ENCODE measurements at places on chromosomes 12 and 14. TPM values are rescaled to one million over a fixed set of nuclear protein-coding genes. Genes with fewer than 3 reads are reported as not detected.
A peak's percentile ranks its signal among the peaks of the same experiment; 100 is the strongest.

Gene VSIG10
- 35.4 TPM for total RNA-seq

GRCh38 chr12:105906561-105906960 is 232.2 kb downstream of the NUAK1 start:
- DNase-seq, result no peak

Gene CAPZA3
- total RNA-seq, result not detected

DNA sequence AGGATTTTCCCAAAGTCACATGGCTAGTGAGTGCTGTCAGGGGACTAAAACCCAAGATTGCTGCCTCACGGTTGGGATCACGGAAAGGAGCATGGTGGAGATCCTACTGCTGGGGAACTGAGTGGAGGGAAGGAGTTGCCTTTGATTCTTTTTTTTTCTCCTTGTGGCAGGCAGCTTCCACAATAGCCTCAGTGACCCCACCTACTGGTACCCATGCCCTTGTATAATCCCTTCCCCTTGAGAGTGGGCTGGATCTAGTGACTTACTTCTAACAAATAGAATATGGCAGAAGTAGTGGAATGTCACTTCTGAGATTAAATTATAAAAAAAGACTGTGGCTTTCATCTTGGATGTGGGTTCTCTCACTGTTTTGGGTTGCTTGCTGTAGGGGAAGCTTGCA is 135.7 kb downstream of the DICER1 start:
- peak; percentile 68 for DNase-seq

Gene CCDC38
- 0.35 TPM for total RNA-seq

Gene VWF
- 404 TPM for total RNA-seq

GRCh38 chr14:81625343-81625742 is 91.7 kb upstream of the SEL1L start:
- no peak for DNase-seq

GRCh38 chr12:11719678-11720099 is 70.2 kb downstream of the ETV6 start:
- DNase-seq, result peak; percentile 84

Gene FLRT2
- total RNA-seq, result 26.8 TPM

- peak; percentile 94 for DNase-seq
Measured at GRCh38 chr12:6766651-6767349, 637 bp downstream of the PTMS start.

GRCh38 chr12:4769073-4769472 is 48.9 kb downstream of the GALNT8 start:
- DNase-seq, result no peak

- DNase-seq, result peak; percentile 78
Measured at GRCh38 chr14:54606178-54606577, 39.2 kb downstream of the SAMD4A start.

DNA sequence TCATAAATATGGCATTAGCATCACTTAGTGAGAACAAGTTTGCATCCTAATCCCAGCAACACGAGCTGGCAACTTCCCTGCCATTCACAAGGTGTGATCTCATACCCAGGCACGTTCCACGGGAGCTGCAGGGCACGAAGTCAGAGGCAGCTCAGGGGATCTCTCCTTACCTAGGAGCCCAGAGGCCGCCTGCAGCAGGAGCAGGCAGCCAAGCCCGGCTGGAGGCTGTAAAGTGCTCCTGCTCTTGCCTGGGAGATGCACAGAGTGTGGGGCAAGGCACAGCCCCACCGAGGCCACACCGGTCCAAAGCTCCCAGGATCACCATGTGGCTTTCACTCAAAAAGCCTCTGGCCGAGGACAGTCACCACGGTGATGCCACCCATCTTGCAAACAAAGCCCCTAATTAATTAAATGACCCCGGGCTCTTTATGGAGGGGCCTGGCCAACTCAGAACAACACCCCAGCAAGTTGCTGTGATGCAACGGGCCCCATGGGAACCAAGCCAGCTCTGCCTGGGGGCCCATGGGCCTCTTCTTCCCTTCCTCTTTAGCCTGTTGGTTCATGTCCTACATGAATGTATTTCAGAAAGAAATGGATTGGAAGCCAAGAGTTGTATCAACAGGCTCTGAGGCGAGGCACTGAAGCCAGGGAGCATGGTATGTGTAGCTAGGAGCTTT is 26.5 kb downstream of the NUAK1 start:
- DNase-seq, result peak; percentile 79

DNA sequence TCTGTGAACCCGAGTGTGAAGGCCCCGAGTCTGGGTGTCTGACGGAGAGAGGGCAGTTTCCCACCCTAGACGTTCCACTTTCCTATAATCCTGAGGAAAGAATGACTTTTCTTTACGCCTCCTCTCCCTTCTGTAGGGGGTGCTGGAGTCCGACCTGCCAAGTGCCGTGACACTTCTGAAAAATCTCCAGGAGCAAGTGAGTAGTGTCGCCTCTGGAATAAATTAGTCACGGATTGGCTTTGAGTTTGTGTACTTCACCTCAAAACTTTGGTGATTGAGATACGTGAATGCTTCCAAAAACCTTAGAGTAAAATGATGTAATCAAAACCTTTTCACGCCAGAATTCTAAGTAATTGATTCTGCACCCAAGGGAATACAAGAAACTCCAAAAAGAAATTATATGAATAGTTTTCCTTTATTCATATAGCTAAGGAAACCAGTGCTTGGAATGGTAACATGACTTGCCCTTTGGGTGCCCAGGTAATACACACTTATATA is 452 bp downstream of the NGDN start:
- DNase-seq, result no peak

DNA sequence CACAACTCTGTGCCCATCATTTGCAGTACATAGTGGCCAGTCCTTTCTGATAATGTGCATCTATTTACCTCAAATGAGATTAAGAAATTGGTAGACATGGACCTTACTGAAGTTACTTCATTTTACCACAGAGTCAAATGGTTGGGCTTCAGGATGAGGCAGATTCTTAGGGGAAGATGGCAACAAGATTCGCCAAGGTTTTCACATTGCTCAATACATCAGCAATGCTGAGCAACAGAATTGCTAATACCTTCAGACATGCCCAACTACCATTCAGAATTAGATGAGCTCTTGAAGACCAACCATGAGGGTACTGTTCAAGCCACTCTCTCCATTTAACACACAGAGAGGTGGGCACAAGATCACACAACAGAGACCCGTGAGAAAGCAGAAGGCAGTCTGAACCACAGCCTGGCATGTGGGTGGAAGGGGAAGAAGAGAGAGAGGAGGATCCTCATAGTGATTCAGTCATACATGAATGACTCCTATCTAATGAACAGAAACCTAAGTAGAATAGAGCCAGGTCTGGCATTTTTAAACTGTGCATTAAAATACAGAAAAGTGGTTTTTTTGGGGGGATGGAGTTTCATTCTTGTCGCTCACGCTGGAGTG is 28.5 kb downstream of the CPM start:
- DNase-seq, result no peak

Gene CMTM5
- 0.50 TPM for total RNA-seq

GRCh38 chr14:53108292-53109104 is 44.6 kb downstream of the DDHD1 start:
- no peak for DNase-seq

DNA sequence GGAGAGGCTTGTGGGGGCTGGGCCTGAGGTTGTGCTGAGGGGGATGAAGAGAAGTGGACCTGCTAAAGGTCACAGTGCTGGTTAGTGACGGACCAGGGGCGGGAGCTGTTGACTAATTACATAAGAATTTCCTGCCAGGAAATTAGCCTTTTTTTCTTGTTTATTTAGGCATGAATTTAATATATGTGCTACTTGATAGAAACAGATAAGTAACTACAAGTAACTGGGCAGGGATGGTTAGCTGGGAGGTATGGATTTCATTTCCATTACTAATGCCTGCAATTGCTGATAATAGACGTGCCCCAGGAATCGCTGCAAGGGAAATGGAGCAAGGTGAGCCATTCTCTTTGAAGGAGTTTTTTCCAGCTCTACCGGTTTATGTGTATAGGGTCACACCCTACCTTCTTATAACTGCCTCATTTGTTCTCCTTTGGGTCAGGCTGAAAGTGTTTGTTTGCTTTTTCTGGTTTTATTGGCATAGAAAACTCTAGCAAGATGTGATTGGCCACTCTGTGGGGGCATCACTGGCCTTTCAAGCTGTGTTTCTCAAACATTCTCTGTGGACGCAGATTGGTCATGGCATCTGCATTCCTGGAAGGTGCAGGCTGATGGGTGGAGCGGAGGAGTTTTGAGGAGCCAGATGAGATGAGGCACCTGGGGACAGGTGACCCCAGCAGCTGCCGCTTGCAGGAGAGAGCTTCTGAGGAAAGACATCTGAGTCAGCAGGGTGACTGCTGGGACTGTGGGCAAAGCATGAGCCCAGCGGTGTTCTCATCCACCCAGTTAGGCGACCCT is 19.0 kb upstream of the GPRC5A start:
- DNase-seq, result peak; percentile 78

- DNase-seq, result no peak
Measured at GRCh38 chr12:101200145-101200544, 9.9 kb downstream of the SLC5A8 start.

- no peak for DNase-seq
Measured at GRCh38 chr14:99549684-99550083, 54.3 kb downstream of the CCDC85C start.

DNA sequence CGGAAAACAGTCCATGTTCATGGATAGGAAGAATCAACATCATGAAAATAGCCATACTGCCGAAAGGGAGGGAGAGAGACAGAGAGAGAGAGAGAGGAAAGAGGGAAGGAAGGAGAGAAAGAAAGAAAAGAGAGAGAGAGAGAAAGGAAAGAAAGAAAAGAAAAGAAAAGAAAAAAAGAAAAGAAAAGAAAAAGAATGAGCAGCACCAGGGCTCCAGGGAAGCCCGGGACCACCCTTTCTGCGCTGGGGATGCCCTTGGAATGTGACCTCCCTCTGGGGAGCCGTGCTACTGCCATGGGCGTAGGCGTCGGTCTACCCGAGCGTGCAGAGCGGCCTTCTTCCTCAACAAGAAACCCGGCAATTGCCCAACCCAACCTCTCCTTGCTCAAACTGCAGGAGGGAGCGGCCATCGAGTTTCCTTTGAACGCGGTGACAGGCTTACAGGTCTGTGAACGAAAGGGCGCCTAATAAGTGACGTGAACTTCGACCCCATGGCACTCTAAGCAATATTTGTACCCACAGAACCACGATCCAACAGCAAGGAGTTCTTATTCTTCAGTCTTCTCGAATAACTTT is 16.9 kb downstream of the OR6S1 start:
- peak; percentile 91 for DNase-seq

Gene PAX9
- total RNA-seq, result 0.34 TPM

GRCh38 chr12:30026621-30027234 is 243.0 kb upstream of the TMTC1 start:
- DNase-seq, result no peak

Gene LACRT
- not detected for total RNA-seq

GRCh38 chr12:96195845-96196451 is 1.8 kb downstream of the ELK3 start:
- DNase-seq, result peak; percentile 87

DNA sequence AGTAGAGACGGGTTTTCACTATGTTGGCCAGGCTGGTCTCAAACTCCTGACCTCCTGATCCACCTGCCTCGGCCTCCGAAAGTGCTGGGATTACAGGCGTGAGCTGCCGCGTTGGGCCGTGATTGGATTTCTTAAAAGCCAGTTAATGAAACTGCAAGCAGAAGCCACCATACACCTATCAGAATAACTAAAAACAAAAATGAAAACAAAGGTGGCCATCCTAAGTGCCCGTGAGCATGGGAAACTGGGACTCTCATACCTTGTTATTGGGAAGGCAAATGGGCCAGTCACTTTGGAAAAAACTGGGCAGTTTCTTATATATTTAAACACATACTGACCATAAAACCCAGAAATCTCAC is 7.7 kb upstream of the TCTN1 start:
- no peak for DNase-seq

- DNase-seq, result peak; percentile 100
Measured at GRCh38 chr12:54398995-54399793, 14.7 kb upstream of the ZNF385A start.

DNA sequence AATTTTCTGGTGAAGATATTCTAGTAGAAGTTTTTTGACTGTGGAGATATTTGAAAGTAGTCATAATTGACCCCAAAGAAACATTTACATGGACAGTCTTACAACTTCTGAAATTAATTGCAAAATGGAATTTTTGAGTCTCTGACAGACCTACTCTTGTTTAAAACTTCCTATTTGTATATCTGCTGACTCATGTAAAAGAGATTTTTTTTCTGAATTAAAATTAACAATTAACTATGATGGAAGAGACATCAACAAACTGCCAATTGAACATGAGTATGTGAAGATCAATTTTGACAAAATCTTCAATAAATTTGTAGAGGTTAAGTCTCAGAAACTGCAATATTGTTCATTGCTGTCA is 108.5 kb upstream of the MAX start:
- no peak for DNase-seq

GRCh38 chr14:68995731-68996130 is 16.6 kb upstream of the ACTN1 start:
- DNase-seq, result no peak

- DNase-seq, result no peak
Measured at GRCh38 chr12:19186722-19187661, 57.5 kb downstream of the PLEKHA5 start.

Gene ITGA7
- total RNA-seq, result 89.0 TPM

Gene RGS6
- total RNA-seq, result 10.1 TPM

DNA sequence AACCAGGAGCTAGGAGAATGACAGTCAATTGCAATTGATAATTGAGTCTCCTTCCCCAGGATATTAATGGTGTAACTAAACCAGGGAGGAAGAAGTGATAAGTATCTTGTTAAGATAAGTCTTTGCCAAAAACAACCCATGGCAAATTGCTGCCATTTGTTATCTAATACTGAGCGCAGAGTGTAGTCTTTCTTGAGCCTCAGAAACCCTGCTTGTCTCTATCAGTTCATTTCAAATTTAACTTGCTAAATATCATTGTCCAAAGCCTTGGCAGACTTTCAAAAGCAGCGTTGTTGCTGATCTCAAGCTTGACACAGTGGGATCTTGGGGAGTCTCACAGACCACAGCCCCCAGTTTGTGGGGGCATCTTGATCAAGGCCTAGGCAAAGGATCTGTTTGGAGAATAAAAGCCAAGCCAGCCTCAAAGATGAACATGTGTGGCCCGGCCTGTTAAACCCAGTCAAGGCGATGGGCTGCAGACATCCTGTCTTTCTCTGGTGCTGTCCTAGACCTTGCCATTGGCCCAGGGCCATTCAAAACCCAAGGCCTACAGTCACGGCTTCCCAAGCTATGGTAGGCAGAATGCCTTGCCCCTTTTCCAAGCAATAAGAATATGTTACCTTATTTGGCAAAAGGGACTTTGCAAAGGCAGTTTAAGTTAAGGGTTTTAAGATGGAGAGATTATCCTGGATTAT is 164.2 kb downstream of the CHST11 start:
- peak; percentile 47 for DNase-seq

- no peak for DNase-seq
Measured at GRCh38 chr14:22341049-22341448, 248.0 kb downstream of the DAD1 start.

- DNase-seq, result no peak
Measured at GRCh38 chr14:59207506-59207933, 19.1 kb downstream of the DAAM1 start.

Gene FSCB
- total RNA-seq, result not detected

DNA sequence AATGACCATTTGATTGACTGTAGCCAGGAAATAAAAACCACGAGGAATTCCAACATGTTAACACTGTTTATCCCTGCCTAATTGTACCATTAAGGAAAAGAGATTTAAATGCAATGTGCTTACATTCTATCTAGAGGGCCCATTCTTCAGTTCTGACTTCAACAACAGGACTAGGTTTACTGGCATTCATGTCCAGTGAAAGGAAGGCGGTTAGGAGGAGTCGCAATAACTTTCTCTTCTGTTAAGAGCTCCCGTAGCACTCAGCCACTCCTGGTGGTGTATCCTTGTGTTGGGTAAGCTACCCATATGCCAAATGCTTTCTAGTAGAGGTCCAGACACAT is 154.7 kb downstream of the STXBP6 start:
- no peak for DNase-seq

- peak; percentile 64 for DNase-seq
Measured at GRCh38 chr12:71214511-71215285, 56.9 kb upstream of the TSPAN8 start.

All from endodermal cell (in vitro differentiated cells).